ENCODE measurements at places on chromosomes 11 and 22.

- no peak for DNase-seq
Observed at GRCh38 chr11:85423316-85423715, 203.8 kb downstream of the DLG2 start.

DNA sequence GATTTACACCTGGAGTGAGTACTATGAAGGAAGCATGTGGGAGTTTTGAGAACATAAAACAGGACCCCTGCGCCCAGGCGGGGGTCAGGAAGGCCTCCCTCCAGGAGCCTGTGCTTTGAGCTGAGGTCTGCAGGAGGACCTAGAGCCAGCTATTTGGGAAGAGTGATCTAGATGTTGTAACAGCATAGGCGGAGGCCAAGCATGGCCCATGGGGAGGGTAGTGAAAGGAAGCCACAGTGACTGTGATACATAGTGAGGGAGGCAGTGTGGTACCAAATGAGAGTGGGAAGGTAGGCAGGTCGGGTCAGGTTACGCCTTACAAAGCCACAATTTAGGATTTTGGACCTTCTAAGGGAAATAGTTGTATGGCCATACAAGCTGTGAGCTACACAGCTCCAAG lies 147.5 kb downstream of the PARVA start:
- no peak for DNase-seq

- DNase-seq: no peak
Observed at GRCh38 chr11:84430661-84431060, 1144.5 kb upstream of the CCDC90B start.

GRCh38 chr11:21825127-21825526 lies 367.8 kb upstream of the ANO5 start:
- DNase-seq: no peak

DNA sequence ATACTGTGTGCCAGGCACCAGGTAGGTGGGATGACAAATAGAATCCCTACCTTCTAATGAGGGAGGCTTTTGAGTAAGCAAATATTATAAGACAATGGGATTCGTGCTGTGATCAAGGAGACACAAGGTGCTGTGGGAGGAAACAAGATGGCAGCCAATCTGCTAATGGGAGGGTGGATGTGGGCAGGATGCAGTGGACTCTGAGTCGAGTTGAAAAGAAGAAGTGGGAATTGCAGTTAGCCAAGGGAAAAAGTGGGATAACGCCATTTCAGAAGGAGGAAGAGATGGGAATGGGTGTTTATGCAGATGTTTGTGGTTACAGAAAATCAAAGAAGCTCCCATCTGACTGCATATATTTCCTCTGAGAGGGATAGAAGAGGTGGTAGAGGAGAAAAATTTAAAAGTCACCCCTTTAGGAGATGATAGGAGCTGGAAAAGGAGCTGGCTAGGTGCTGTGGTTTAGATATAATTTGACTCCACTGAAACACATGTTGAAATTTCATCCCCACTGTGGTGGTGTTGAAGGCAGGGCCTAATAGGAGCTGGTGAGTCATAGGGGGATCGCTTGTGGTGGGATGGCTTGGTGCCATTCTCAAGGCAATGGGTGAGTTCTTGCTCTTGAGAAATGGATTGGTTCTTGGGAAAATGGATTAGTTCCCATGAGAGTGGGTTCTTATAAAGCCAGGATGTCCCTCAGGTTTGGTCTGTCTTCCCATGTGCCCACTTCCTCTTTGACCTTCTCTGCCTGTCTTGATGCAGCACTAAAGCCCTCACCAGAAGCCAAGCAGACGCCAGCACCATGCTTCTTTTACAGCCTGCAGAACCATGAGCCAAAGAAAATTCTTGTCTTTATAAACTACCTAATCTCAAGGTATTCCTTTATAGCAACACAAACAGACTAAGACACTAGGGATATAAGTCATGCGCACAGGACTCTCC lies 30.0 kb upstream of the POU2AF1 start:
- no peak for DNase-seq

DNA sequence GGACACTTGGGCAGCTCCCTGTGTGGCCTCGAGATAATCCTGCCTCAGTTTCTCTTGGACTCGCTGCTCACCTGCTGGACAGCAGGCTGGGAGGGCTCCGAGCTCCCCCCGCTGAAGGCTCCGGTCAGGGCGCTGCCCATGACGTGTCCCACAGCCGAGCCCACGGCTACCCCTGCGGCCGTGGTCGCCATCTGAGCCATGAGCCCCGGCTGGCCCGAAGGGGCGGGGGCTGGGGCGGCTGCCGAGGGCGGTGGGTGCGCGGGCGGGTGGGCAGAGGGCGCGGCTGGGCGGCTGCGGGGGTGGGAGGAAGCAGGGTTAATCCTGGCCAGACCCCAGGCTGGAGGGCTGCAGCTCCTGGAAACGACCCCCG lies 484 bp downstream of the CHCHD10 start:
- DNase-seq: no peak

GRCh38 chr22:44837481-44837880 lies 85.1 kb downstream of the ARHGAP8 start:
- no peak for DNase-seq

DNA sequence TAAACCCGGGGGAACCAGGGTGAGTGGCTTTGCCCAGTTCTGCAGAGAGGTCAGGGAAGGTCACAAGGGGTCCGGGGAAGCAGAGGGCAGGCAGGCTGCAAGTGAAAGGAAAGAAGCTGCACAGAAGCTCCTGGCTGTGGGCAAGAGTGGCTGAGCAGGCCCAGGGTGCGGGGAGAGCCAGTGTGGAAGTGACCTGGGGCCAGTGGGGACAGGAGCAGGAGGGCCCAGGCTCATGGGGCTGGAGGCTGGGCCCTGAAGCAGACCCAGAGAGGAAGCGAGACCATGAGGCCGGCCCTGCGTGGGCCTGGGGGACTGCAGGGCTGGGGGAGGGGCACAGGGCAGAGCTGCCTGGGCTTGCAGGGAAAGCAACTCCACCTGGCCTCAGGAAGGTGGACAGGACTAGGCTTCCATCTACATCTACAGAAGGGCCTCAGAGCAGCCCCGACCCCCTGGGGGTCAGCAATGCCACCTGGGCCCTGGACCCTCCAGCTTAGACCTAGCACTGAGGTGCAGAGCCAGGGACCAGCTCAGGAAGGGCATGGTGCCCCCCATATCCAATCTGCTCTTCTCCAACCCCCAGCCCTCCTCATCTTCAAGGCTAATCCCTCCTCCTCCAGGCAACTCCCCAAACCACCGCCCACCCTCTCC lies 11.6 kb downstream of the IGF2 start:
- no peak for DNase-seq

DNA sequence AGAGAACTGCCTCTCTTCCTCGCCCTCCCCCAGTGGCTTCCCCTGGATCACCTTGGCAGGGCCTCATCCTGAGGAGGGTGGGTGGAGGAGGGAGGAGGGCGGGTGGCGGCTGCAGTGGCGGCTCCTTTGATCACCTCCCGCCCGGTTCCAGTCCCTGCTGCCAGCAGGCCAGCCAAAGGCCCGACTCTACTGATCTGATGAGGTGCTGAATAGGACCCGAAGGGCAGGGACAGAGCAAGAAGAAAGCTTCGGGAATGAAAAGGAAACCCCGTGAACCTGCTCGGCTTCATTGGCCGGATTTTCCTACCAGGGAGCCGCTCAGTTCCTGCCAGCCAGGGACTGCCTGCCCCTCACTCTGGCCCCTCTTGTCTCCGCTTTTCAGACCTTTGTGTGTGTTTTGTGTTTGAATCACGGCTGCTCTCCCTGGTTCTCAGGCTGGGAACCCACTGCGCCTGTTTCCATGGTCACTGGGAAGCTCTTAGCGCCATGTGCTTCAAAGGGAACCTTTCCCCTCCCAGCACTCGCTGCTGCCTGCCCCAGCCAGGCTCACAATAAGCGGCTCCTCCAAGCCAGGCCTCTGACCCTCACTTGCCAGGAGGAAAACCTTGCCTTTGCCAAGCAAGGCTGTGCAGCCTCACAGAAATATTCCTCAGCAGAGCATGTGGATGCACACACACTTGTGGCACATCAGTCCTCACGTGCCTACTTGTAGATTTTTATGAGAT lies 56.8 kb downstream of the C22orf31 start:
- no peak for DNase-seq

DNA sequence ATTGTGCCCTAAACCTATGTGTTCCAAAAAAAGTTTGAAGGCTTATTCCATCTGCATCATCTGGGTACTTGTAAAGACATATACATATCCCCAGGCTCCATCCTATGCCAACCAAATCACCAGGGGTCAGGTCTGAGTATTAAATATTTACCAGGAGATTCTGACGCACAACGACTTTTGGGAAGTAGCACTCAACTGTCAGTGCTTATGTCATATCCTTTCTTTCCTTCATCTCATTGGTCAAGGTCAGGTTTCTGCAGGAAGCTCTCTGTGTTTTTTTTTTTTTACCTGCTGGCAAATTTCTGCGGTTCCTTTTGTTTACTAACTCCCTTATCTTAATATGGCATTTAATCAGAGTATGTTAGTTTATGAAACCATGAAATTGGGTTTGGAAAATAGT lies 22.5 kb upstream of the CYP2R1 start:
- DNase-seq: no peak

DNA sequence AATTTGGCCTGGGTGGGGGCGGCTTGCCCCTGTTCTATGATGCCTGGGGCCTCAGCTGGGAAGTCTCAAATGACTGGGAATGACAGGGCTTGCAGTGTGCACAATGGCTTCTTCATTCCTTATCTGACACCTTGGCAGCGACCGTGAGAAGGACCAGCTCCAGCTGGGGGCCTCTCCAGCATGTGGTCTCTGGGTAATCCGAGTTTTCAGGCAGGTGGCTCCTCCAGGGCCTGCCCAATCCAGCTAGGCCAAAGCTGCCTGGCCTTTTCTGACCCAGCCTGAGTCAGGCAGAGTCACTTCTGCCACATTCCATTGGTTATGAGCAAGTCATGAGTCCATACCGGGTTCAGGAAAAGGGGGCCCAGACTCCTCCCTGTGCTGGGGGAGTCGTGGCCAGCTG lies 646.0 kb downstream of the OPCML start:
- no peak for DNase-seq

GRCh38 chr22:43376765-43377547 lies 33.8 kb upstream of the SCUBE1 start:
- DNase-seq: peak; percentile 33

DNA sequence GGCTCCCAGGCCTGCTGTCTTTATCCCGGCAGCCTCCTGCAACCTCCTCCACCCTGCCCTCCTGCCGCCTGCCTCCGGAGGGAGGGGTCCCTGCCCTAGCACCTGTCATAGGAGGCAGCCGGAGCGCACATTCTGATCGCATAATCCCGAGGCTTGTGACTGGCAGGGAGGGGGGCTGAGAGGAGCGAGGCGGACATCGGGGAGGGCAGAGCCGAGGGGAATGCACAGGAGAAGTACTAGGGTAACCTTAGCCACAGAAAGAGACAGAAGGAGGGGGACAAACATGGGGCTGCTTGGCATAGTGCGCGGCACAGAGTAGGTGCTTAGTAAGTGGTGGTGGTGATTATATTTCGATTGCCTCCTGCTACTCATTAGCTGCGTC lies 9.2 kb upstream of the ALX4 start:
- no peak for DNase-seq

- DNase-seq: no peak
Observed at GRCh38 chr11:17531636-17532113, 12.5 kb downstream of the USH1C start.

DNA sequence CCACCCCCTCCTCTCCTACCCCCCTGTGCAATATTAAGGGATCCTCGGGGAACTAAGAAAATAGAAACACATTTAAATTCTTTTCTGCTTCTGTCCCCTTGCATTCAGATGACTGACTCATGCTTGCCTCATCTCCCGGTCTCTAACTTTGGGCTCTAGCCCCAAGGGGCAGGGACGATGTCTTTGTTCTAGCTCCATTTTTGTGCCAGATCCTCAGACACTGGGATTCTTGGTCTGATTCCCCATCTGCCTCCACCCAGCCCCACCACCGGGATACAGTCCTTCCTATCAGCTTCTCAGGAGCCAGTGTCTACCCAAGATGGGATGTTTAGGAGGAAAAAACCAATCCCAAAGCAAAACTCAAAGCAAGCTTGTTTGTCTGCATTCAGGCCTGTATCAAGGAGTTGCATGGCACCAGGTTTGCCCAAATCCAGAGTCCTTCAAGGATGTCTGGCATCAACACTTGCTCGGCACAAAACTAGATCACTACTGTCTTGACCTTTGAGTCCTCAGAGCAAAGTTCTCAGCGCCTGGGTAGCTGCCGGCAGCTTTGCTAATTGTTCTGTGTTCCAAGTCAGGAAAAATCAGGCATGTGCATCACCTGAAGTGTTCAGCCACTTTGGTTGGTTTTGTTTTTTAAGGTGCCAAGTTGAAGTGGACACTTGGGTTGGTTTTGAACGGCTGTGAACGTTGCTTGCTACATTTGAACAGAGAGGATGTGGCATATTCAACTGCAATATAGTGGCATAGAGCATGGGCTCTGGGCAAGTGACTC lies 212.8 kb downstream of the DSCAML1 start:
- no peak for DNase-seq

DNA sequence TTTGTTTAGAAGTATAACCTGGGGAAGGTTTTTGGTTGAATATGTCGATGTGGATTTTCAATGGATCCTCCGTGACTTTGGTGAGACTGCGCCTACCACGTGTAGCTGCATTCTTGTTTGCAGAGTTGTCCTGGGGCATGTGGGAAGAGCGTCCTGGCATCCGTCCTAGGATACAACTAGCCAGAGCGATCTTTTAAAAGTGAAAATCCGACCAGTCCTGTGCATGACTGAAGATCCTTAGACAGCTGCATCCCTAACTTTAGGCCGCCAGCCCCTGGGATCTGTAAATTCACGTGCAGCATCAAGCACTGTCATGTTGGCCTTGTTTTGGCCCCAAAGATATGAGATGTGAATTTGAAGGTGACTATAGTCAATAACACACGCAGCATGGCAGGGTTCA lies 22.4 kb upstream of the THY1 start:
- DNase-seq: no peak

GRCh38 chr11:99781074-99781473 lies 760.3 kb downstream of the CNTN5 start:
- no peak for DNase-seq

GRCh38 chr22:47105085-47105484 lies 342.6 kb downstream of the TBC1D22A start:
- no peak for DNase-seq

GRCh38 chr11:2178906-2179494 lies 7.4 kb upstream of the TH start:
- no peak for DNase-seq

- no peak for DNase-seq
Observed at GRCh38 chr22:38474003-38474607, 6.2 kb downstream of the KDELR3 start.

GRCh38 chr22:20885017-20885556 lies 26.3 kb downstream of the SNAP29 start:
- no peak for DNase-seq

DNA sequence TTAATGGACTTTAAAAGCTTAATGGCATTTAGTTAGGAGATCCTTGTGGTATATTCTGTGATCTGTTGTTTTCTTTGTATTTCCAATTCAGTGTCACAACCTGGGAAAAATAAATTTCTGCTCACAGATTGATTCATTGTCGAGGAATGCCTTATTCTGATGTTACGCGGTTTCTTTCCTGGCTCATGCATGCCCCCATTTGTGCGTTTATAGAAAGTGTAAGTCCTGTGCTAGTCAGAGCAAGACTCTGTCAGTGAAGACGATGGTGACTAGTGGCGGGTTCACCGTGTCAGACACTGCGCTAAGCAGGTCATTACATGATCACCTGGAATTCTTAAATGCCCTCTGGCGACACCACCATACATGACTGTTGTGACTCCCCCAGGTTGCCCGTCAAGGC lies 169.4 kb downstream of the TBC1D22A start:
- no peak for DNase-seq
